ENCODE measurements at places on chromosomes 11 and 22.

DNA sequence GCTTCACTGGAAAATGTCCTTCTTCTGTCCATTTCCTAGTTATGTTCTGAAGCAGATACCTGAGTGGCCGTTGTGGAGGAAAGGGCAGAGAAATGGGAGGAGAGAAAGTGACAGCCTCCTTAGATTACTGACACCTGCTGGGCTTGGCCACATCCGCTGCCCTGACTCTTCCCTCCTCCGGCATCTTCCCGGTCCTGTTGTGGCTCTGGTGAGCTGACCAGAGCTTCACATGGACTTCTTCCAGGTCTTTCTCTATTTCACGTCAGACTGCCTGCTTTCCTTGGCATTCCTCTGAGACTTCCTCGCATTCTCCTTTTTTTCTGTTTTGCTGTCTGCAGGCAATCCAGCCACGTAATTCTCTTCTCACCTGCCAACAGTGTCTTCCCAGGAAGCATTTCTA lies 138.7 kb upstream of the E2F8 start:
- no peak for DNase-seq

DNA sequence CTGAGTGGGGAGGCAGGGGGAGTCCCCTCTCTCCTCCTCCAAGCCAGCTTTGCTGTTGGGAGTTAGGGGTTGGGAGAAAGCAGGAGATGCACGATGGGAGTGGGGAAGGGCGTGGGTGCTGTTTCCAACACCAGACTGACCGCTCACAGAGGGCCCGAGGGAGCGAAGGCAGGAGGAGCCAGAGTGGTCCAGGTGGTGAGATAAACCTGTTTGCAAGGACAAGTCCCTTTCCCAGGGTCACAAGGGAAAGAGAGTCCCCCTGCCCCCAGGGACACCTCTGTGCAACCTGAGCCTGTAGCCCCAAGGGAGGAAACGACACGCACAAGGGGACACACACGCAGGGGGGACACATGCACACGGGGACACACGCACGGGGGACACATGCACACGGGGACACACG lies 42.2 kb downstream of the WNT11 start:
- no peak for DNase-seq

GRCh38 chr22:40493441-40493840 lies 123.0 kb downstream of the SGSM3 start:
- no peak for DNase-seq

DNA sequence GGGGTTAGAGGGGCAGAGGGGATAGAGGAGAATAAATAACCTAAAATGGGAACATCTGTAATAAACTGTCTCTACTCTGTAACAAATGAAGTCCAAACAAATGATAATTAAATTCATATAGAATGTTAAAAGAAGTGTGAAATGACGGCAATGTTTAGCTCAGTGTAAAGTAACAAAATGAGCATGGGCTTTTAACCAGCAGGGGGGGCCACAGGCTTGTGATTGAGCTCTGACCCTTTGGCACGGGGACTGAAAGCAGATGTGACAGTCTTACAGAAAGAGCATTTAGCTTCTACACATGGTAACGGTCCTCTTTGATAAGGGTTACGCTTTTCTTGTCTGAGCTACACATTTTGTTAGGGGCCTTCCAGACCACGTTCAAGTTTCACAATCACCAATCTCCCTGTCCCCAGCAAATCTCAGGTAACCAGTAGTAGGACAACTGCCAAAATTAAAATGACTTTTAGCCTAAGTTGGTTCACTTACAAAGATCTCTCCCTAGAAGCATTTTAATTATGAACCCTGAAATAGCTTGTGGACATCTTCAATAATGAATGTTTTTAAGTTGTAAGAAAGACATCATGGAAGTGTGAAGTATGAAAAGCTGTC lies 262.5 kb downstream of the DCDC1 start:
- DNase-seq = no peak

DNA sequence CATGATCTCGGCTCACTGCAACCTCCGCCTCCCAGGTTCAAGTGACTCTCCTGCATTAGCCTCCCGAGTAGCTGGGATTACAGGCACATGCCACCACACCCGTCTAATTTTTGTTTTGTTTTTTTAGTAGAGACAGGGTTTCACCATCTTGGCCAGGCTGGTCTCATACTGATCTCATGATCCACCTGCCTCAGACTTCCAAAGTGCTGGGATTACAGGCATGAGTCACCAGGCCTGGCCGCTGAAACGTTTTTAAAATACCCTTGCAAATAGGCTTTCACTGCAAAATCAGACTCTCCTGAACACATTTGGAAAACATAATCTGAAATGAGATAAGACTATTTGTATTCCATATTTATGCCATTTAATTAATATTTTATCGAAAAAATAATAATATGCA lies 826.1 kb upstream of the CNTN5 start:
- DNase-seq = no peak

DNA sequence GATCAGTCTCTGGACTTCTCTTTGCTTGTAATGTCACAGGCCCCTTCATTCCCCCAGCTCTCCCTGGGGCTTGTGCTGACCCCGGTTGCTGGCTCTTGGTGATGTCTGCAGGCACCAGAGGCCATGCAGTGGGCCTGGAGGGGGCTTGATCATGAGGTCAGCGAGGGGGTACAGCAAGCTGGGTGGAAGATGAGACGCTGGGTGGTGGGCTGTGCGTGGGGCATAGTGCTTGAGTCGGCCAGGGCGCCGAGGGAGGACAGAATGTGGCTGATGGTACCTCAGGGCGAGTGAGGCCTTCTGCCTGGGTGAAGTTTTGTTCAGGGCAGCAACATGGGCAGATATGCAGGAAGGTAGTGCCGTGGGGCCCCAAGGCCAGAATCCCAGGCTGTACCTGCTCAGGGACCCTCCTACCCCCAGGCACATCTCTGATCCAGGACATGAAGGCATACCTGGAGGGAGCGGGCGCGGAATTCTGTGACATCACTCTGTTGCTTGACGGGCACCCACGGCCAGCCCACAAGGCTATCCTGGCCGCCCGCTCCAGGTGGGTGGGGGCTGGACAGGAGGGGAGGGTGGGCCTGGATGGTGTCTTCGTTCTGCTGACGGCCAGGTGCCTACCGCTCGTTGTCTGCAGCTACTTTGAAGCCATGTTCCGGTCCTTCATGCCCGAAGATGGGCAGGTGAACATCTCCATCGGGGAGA lies 6.4 kb downstream of the THAP7 start:
- DNase-seq = no peak

DNA sequence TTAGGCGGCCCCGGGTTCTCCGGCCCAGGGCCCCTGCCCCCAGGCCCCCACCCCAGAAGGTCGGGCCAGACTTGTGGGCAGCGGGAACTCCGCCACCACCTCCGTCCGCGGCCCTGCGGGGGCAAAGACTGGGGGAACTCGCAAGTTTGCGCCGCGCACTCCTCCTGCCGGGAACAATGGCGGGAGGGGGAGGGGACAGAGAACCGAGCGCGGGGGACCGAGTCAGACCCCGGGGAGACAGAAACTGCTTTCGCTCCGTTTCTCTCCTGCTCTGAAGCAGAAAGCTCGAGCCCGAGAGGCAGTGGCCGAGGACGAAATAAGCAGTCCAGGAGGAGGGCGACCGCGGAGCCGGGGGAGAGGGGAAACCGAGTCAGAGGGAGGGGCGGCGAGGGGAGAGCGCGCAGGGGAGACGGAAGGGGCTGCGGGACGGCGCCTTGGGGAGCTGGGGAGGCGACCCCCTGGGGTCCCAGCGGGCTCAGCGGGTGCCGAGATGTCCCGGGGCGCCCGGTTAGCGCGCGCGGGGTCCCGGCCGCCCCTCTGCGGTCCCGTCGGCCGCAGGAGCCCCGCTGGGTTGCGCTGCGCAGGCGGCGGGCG lies 555 bp downstream of the TP53I11 start:
- DNase-seq = no peak

DNA sequence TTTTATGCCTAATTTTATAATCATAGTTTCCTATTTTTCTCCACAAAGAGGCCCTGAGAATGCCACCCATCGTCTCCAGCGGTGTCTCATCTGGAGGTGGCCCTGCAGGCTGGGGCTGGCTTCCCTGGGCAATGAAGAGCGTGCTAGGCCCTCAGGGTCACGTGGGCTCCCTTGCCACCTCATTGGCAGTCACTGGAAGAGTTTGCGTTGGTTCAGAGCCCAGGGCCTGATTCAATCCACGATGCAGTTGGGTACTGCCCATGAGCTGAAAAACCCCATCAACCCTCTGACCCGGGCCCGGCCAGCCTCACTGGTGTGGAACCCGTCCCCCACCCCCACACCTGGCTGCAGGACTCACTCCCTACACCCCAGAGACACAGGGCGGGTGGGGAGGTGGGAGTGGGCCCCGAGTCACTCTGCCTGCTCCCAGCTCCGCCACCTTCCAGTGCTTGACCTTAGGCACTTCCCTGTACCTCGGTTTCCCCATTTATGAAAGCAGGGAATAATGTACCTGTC lies 43.4 kb upstream of the A4GALT start:
- DNase-seq = no peak

- DNase-seq = no peak
Observed at GRCh38 chr22:45814198-45814597, 142.6 kb downstream of the ATXN10 start.

GRCh38 chr11:17775035-17775348 lies 40.4 kb downstream of the KCNC1 start:
- DNase-seq = no peak

DNA sequence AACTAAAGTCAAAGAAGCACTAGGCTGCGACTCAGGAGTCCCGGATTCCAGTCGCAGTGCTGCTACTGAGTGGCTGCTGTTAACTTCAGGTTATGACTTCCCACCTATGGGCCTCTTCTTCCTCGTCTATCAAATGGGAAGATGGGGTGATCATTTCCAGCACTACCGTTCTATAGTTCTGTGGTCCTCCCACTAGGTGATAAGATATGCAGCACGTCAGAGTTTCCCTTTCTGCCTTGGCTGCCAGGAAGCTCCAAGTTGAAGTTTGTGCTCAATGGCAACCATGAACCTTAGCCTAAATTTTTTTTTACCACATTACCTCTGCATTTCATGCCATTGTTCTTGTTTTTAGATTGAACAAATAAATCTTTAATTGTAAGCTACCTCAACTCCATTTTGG lies 38.7 kb downstream of the ALX4 start:
- no peak for DNase-seq

DNA sequence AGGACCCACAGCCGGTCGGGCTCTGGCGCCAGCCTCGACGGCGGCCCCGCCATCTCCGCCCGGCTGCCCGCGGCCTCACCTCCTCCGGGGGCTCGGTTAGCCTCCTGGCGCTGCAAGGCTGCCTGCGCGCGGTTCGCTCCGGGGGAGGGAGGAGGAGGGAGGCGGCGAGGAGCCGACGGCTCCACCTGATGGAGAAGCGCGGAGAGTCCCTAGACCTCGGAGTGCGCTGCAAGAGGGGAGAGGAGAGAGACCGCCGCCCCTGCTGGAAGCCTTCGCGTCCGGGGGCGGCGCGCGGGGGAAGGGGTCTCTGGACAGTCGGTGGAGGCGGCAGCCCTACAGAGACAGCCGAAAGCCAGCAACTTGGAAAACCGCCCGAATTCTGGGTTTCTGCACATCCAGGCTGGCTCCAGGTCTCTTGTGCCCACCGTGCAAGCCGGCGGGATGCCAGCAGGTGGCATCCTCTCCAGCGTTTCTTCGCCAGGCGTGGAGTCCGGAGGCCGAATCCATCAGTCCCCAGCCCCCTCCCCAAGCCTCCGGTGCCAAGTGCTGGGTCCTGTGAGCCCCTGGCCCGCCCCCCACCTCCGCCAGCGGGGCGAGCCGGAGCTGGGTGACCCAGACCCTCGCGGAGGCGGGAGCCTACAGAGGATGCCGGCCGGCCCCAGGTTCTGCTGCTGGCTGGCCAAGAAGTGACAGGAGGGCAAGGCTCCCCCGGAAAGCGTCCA lies 2.9 kb upstream of the KIRREL3 start:
- no peak for DNase-seq

- no peak for DNase-seq
Observed at GRCh38 chr11:122226810-122227379, 110.9 kb upstream of the BLID start.

- DNase-seq = no peak
Observed at GRCh38 chr22:19533857-19534256, 9.6 kb upstream of the CLDN5 start.

- DNase-seq = no peak
Observed at GRCh38 chr11:79487412-79487811, 46.6 kb upstream of the TENM4 start.

- no peak for DNase-seq
Observed at GRCh38 chr11:567629-568292, 7.0 kb downstream of the RASSF7 start.

DNA sequence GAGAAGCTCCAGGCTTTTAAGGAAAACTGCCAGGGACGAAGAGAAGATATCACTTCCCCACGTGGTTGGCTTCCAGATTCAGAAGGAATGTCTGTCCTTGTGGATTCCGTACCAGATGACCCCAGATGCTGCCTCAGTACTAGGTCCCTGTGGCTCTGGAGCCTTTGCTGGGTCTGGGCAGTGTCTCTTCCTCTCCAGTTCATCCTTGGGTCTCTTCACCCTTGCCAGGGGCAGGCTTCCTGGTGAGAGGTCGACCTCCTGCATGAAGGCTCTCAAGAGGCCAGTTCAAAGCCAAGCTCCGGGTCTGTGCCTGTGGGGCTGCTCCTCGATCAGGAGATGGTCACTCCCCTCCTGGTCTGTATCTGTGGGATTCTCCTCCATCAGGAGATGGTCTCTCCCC lies 74.7 kb upstream of the B3GAT1 start:
- no peak for DNase-seq

DNA sequence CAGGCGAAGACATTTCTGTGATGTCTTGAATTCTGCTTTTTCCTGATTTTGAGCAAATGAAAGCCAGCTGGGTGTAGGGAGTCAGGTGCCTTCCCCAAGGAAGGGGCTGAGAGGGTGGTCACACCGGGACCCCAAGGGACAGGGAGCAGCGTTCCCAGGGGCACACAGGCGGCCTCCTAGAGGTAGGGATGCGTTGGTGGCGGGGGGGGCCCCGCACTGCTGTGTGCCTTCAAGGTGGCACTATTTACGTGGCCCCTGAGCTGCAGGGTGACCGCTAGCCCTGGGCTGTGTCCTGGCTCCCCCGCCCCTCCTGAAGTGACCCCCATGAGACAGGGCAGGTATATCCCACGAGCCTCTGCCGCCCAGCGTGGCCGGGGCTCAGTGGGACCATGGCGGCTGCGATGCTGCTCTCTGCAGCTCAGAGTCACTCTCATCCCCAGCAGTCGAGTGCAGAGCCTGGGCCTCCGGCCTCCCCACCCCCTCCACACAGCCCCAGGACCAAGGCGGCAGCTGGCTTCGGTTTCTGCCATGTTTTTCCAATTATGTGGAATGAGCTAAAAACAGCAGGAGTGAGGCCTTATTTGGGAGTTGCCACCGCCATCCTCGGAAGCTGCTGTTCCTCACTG lies 60.9 kb downstream of the LRP5 start:
- no peak for DNase-seq

DNA sequence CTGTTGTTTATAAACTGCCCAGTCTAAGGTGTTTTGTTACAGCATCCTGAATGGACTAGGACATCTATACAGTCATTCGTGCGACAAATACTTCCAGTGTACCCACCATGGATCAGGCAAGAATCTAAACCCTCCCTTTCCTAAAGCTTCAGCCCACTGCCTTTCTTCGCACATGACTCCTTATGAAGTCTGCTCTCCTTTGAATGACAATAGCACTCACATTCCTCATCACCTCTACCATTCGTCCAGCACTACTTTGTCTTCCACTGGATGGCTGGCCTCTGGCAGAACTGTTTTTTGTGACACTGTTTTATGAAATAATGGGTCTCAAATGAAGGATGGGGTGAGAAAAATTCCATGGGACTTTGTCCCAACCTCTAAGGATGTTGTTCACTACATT lies 89.8 kb upstream of the LIN7C start:
- no peak for DNase-seq
